Uterus (tissue), 4 donors: ENCODE measurements at places on chromosomes 12 and 14.
A peak's percentile ranks its signal among the peaks of the same experiment; 100 is the strongest.

DNA sequence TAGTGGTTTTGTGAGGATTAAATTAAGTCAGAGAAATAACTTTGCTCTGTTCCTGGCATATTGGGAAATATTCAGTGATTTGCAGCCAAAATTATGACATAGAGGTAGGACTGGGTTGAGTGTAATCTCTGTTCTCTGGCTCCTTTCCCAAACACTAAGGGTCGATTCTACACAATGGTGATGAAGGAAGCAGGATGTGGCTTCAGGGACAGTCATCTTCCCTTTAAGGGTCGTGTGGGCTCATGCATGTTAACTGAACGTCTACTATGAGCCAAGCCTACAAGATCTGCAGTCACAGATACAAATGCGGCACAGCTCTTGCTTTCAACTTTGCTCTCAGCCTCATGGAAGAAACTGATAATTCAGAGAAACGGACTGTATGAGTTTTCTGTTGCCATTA is 381.6 kb downstream of the VRK1 start:
- H3K27me3 ChIP-seq = no peaks in the 10 kb centered on the region
- no peak overlapping the region for H3K27ac ChIP-seq
- no peak for DNase-seq
- H3K4me1 ChIP-seq = no peaks in the 10 kb centered on the region
- no peaks in the 10 kb centered on the region for H3K36me3 ChIP-seq

- peak overlapping the region; percentile 80 for H3K4me3 ChIP-seq
- no peaks in the 10 kb centered on the region for H3K36me3 ChIP-seq
- peaks cover 21% of the 10 kb centered on the region for H3K4me1 ChIP-seq
- no peaks in the 10 kb centered on the region for H3K27me3 ChIP-seq
Measured at GRCh38 chr14:105315211-105315721, 718 bp downstream of the PACS2 start.

- no peak for DNase-seq
- no peaks in the 10 kb centered on the region for H3K36me3 ChIP-seq
- H3K27ac ChIP-seq = no peak overlapping the region
- H3K4me1 ChIP-seq = no peaks in the 10 kb centered on the region
Measured at GRCh38 chr12:120465756-120466155, 3.8 kb downstream of the SRSF9 start.

DNA sequence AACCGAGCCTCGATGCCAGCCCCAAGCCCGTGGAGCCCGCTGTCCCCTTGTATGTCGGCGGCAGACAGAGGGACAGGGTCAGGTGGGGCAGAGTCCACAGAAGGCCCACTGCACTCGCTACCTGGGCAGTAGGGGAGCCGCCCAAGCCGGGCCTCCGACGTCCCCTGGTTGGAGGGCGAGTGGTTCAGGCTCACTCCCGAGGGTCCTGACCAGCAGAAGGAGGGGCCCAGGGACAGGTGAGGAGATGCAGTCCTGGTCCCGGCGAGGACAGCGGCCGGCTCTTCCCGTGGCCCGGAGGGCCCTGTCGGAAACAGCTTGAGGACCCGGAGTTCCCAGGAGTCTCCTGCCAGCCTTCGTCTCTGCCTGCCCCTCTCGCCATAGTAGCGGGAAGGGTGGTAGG is 216.7 kb upstream of the SFSWAP start:
- no peaks in the 10 kb centered on the region for H3K36me3 ChIP-seq
- no peaks in the 10 kb centered on the region for H3K4me1 ChIP-seq
- H3K27ac ChIP-seq = no peak overlapping the region
- H3K27me3 ChIP-seq = no peaks in the 10 kb centered on the region
- DNase-seq = no peak

DNA sequence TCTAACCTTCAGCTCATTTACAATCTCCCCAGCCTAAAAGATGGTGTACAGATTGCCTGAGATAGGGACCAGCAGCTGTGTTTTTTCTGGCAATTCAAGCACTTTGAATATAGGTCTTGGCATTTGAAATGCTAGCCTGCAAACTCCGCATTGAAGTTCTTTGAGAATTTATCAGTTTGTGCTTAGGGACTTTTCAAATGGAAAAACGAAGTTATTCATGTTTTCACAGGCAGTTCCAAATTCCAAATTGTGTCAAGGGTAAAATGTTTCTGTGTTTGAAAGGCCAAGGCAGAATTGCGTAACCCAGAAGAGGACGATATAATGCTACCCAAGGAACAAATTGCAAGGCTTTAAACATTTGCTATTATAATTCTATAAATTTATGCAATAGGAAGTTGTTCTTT is 168.9 kb upstream of the RASSF8 start:
- H3K36me3 ChIP-seq = no peaks in the 10 kb centered on the region
- no peaks in the 10 kb centered on the region for H3K4me1 ChIP-seq
- DNase-seq = no peak
- H3K27me3 ChIP-seq = no peaks in the 10 kb centered on the region
- H3K27ac ChIP-seq = no peak overlapping the region

GRCh38 chr12:120175537-120175936 is 19.0 kb downstream of the GCN1 start:
- DNase-seq = no peak
- no peaks in the 10 kb centered on the region for H3K36me3 ChIP-seq
- H3K4me1 ChIP-seq = no peaks in the 10 kb centered on the region
- H3K4me3 ChIP-seq = no peak overlapping the region

DNA sequence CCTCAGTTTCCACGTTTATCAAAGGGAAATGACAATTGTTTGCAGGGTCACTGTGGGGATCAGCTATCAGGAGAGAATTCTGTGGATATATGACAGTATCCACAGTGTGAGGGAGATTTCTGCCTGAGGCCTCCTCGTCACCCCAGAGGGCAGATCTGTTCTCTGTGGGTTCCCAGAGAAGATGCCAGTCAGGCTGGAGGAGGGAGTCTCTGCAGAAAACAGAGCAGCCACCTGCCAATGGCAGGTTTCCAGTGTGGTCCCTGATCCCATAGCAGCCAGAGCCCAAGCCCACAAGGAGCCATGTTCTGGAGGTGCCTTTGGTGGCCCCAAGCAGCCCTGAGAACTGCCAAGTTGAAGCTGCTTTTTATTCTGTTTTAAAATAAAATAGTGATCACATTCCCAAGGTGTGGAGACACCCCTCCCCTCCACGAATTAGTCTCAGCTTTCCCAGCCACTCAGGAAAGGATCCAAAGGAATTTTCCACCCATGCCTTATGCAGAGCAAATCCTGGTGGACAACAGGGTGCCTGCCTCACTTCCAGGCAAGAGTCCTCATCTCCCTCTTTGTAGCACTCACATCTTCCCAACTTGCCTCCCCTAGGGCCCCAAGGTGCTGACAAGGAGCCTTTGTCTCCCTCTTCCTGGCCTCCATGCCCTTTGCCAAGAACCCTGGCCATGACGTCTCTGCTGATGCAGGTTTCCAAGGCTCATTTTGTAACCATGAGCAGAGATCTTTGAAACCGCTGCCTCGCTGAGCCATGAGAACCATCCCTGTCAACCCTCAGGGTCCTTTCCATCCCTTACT is 20.4 kb downstream of the CMKLR1 start:
- no peak overlapping the region for H3K4me3 ChIP-seq
- no peak for DNase-seq
- no peak overlapping the region for H3K27ac ChIP-seq
- H3K4me1 ChIP-seq = no peaks in the 10 kb centered on the region
- H3K36me3 ChIP-seq = no peaks in the 10 kb centered on the region

DNA sequence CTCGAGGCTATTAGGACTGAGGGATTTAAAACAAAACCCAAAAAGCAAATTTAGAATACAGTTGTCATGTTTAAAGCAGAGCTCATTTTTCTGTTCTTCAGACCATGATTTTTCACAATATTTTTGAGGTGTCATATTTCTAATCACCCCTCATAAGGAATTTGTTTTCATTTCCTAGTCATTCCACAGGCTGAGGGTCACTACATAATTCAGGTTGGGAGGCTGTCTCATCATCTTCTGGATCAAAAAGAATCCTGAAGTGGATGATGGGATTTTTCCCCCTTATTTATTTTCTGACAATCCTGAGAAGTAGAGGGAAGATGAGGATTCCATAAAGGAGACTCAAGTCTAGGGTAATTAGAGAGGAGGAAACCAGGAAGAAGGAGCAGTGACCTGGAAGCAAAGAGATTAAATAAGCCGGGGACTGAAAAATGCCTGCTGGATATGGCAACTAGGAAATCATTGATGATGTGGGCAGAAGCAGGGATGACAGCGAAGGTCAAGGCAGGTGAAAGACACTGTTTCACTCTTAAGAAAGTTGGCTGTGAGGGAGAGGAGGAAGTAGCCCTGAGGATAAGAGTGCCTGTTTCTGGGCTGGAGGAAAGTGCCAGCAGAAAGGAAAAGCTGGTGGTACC is 9.0 kb upstream of the PCNX1 start:
- H3K4me1 ChIP-seq = peaks cover 3% of the 10 kb centered on the region
- DNase-seq = no peak
- no peaks in the 10 kb centered on the region for H3K27me3 ChIP-seq
- H3K4me3 ChIP-seq = no peak overlapping the region
- no peak overlapping the region for H3K27ac ChIP-seq
- H3K36me3 ChIP-seq = no peaks in the 10 kb centered on the region

- no peaks in the 10 kb centered on the region for H3K36me3 ChIP-seq
- peak overlapping the region; percentile 96 for H3K27ac ChIP-seq
- no peaks in the 10 kb centered on the region for H3K4me1 ChIP-seq
- H3K4me3 ChIP-seq = no peak overlapping the region
- no peaks in the 10 kb centered on the region for H3K27me3 ChIP-seq
- peak; percentile 83 for DNase-seq
Measured at GRCh38 chr12:124568431-124569374, 1.3 kb upstream of the NCOR2 start.

- H3K4me3 ChIP-seq = no peak overlapping the region
- no peaks in the 10 kb centered on the region for H3K4me1 ChIP-seq
- no peak for DNase-seq
- no peak overlapping the region for H3K27ac ChIP-seq
- H3K36me3 ChIP-seq = no peaks in the 10 kb centered on the region
Measured at GRCh38 chr12:81365284-81365683, 287.4 kb downstream of the ACSS3 start.

GRCh38 chr12:31289441-31289840 is 36.5 kb downstream of the SINHCAF start:
- no peak for DNase-seq
- no peak overlapping the region for H3K27ac ChIP-seq
- H3K27me3 ChIP-seq = no peaks in the 10 kb centered on the region

- DNase-seq = no peak
- H3K27me3 ChIP-seq = no peaks in the 10 kb centered on the region
- no peak overlapping the region for H3K27ac ChIP-seq
- H3K36me3 ChIP-seq = no peaks in the 10 kb centered on the region
Measured at GRCh38 chr14:73424453-73424852, 33.9 kb downstream of the NUMB start.
